ENCODE measurements at places on chromosomes 7 and 10.

GRCh38 chr7:131413711-131414110 is 86.0 kb downstream of the MKLN1 start:
- no peak for DNase-seq

GRCh38 chr10:68330852-68331454 is 911 bp upstream of the HNRNPH3 start:
- DNase-seq = no peak

- no peak for DNase-seq
Measured at GRCh38 chr7:149330914-149331567, 69.0 kb downstream of the ZNF783 start.

GRCh38 chr7:40546616-40547501 is 412.1 kb downstream of the SUGCT start:
- no peak for DNase-seq

GRCh38 chr10:82409671-82410070 is 534.7 kb downstream of the NRG3 start:
- DNase-seq = no peak

GRCh38 chr7:134539380-134540004 is 9.4 kb upstream of the AKR1B15 start:
- DNase-seq = no peak

DNA sequence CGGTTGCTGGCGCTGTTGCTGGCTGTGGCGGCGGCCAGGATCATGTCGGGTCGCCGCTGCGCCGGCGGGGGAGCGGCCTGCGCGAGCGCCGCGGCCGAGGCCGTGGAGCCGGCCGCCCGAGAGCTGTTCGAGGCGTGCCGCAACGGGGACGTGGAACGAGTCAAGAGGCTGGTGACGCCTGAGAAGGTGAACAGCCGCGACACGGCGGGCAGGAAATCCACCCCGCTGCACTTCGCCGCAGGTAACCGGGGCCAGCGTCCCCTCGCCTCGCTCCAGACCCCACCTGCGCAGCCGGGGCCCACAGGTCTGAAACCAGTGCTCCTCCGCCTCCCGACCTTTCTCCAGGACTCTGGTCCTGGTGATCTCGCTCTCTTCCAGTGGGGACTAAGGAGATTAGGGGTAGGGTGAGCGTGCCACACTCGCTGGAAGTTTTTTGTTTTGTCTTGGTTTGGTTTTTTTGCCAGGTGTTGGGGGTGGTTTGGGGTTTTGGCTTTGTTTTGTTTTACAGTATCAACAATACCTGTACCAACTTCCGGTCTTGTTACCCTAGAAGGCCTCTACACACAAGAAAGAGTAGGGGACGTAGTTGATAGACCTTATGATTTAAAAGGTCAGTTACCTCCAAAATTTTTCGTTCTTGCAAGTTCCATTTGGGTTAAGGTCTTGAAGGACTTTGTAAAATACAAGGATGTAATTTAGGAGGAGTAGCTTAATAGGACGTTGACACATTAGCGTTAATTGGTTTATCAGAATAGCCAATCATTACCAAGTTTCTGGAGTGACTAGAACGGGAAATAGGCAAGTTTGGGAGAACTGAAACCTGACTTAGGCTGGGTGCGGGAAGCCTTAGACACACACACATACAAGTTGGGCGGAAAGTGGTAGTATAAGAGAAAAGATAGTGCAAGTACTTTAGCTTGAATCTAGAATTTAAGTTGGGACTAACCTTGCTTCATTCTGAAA is 704 bp downstream of the TNKS2 start:
- no peak for DNase-seq

DNA sequence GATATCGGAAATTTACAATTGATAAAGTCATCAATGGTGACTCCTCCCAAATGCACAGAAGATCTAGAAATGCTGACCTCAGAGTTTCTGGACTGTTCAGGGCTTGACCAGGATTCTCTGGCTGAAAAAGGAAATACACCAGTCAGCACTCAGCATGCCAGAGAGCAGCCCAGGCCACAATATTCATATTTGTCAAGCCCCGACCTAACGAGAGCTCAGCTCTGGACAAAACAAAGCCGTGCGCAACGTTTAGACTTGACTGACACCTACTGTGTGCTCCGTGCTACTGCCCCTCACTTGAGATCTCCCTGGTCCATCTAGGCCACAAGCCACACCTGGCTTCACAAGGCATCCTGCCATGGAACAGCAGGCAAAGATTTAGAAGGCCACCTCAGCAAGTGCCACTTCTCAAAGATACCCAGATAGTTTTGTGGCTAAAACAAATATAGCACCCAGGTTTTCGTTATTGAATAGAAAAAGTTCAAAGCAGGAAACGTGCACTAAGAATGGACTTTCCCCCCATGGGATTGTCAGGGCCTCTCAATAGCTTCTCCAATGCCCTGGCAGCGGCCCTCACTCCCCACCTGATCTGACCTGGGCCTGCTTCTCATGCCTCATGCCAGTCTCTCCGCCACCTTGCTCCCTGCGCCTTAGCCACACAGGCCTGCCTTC is 218.3 kb downstream of the FAM107B start:
- DNase-seq = no peak

GRCh38 chr7:42214060-42214679 is 22.8 kb downstream of the GLI3 start:
- DNase-seq = no peak

DNA sequence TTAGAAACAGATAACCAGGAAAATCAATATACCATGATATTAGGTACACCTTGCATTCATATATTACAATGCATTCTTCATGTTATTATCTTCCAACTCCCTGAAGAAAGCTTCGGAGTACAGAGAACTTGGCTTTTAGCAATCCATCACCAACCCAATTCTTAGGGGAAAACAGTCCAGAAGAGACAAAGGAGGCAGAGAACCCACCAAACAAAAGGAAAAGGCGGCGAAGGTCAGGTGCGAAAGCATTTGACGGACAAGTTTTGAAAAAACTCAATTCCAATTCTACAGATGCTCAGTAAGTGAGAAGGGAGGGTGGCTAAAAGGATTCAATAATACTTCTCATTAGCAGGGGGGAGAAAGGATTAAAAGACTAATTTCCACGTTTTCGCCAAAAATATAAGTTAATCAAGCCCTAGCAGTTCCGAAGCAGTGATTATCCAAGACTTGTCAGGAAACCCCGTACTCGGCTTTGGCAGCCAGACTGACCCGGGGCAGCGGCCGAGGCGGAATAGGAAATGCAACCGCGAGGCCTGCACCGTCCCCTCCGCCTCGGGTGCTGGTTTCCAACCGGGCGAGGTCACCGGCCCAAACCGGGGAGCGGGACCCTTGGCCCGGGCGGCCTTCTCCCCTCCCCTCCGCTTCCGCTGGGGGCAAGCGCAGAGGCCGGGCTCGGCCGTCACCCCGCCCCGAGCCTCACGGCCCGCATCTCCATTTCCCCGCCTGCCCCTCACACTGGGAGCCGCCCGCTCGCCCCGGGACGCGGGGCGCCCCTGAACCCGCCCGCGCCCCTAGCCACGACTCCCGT is 747 bp downstream of the GDI2 start:
- no peak for DNase-seq

- no peak for DNase-seq
Measured at GRCh38 chr7:140141256-140141655, 35.5 kb downstream of the KDM7A start.

GRCh38 chr10:117818721-117819120 is 228.0 kb downstream of the RAB11FIP2 start:
- DNase-seq = no peak

DNA sequence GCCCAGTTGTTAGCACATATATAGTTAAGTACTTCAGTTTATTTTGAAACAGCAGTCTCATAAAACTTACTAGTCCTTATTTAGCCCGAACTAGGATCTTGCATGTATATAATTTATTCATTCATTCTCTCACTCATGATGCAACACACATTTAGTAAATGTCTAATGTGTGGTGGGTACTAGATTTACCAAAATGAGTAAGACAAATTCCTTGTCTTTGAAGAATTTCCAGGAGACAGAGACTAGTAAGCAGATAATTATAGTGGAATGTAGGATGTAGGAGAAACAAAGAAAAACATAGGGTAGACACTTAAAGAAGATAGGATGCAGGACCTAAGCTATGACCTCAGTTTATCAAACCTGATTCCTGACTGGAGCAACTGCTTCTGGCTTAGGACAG is 120.2 kb upstream of the AMPH start:
- DNase-seq = no peak

DNA sequence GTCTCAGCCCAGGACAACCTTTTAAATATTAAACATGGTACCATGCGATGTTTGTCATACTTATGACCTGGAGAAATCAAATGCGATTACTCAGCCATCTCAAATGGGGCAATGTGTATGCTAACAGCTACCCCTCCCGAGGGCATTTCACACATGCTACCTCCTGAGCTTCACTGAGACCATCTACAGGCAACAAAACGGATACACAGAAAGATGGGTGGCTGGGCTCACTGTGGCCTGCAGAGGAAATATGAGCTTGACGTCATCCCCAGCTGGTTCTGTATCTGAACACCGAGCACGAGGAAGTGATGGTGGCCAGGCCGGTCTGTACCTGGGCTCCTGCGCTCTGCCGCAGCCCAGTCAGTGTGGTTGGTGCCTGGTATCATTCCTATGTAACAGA is 374.3 kb downstream of the RPS24 start:
- no peak for DNase-seq

GRCh38 chr10:124719213-124719851 is 24.8 kb downstream of the FAM53B start:
- DNase-seq = no peak

- DNase-seq = no peak
Measured at GRCh38 chr10:131147301-131147975, 164.1 kb downstream of the TCERG1L start.

GRCh38 chr7:106110885-106111654 is 1.0 kb downstream of the SYPL1 start:
- peak; percentile 13 for DNase-seq

GRCh38 chr10:42574336-42574735 is 64.0 kb downstream of the ZNF33B start:
- DNase-seq = no peak

- no peak for DNase-seq
Measured at GRCh38 chr10:31253237-31253636, 65.8 kb upstream of the ZEB1 start.

GRCh38 chr7:123871998-123872867 is 27.3 kb downstream of the HYAL4 start:
- DNase-seq = peak; percentile 64

DNA sequence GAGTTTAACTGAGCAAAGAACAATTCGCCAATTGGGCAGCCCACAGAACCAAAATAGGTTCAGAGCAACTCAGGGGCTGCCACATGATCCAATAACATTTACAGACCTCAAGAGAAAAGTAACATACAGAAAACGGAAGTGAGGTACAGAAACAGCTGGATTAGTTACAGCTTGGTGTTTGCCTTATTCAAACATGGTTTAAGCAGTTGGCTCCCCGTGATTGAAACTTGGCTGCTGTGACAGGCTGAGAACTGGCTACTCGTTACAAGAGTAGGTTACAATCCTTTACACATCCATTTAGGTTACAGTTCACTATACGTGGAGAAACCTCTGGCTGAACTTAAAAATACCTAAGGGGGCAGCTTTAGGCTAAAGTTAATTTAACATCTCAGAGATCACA is 673.1 kb upstream of the PHF14 start:
- no peak for DNase-seq

All from NCI-H1417 treated with DMSO at 0.1 percent for 48 hours (cell line).